Uterus (tissue), 4 donors: ENCODE measurements at places on chromosomes 11 and 22. TPM values are rescaled to one million over a fixed set of nuclear protein-coding genes. Genes with fewer than 3 reads are reported as not detected.
A peak's percentile ranks its signal among the peaks of the same experiment; 100 is the strongest.

DNA sequence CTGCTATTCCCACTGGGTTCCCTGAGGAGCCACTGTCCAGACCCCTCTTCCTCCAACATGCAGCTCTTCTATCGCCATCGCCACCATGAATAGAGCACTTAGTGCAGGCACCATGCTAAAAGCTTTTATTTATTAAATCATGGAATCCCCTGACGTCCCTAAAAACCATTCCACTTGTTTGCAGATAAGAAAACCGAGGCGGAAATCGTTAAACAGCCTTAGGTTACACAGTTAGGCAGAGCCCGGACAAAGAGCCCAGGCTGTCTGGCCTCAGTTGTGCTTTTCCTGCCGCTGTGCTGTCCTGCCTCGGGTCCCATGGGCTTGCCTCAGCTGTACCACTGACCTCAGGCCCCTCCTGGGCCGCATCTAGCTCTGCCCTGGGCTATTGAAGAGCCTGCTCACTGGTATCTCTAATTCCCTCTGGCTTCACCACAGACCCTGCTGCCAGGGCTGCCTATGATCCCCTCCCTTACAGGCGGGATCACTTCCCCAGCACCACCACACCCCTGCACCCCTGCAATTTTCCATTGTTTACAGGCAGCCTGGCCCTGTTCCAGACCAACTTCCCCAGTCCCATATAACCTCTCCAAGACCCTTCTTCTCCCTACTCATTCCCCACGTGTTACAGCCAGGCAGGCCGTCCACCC, 13.0 kb upstream of the TUB start:
- no peak for DNase-seq

GRCh38 chr11:1873048-1873812, 18.5 kb downstream of the PRR33 start:
- peak; percentile 68 for DNase-seq

GRCh38 chr11:46345881-46346484, 1.3 kb upstream of the DGKZ start:
- no peak for DNase-seq

- no peak for DNase-seq
Measured at GRCh38 chr11:62344210-62344609, 7.0 kb downstream of the ASRGL1 start.

Gene PTPRJ
- 6.8 TPM for total RNA-seq

Gene OSM
- total RNA-seq: 0.76 TPM

GRCh38 chr11:12232817-12233601, 122.6 kb downstream of the MICAL2 start:
- no peak for DNase-seq

Gene KCTD14
- total RNA-seq: 4.1 TPM

Gene BAIAP2L2
- not detected for total RNA-seq

Gene MIAT
- total RNA-seq: 3.3 TPM

GRCh38 chr11:132493801-132494200, 1038.5 kb downstream of the OPCML start:
- DNase-seq: no peak

DNA sequence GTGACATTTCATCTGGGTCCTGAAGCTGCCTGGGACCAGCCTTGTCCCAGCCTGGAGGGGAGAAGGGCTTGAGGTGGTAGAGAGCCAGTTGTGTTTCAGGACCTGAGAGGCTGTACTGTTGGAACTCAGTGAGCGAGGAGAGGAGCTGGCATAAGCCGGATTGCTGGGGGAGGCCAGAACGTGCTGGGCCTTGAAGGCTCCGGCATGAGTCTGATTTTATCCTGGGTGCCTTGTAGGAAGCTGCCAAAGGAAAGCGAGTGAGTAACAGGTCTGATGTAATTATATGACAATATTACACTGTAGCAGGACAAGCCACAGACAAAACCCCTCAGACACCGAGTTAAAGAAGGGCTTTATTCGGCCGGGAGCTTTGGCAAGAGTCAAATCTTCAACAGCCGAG, 17.2 kb downstream of the AP2A2 start:
- DNase-seq: no peak

- DNase-seq: no peak
Measured at GRCh38 chr11:30852091-30852490, 265.9 kb upstream of the MPPED2 start.

Gene VPS37C
- 0.26 TPM for total RNA-seq

Gene KREMEN1
- total RNA-seq: 5.9 TPM
